Left renal cortex interstitium (tissue), 4 donors: ENCODE measurements at places on chromosomes 12 and 14. TPM values are rescaled to one million over a fixed set of nuclear protein-coding genes. Genes with fewer than 3 reads are reported as not detected.

Gene RTL1
- polyA plus RNA-seq, result 0.03 TPM

GRCh38 chr14:20592574-20592973 is 1.4 kb upstream of the RNASE12 start:
- no peak for DNase-seq

DNA sequence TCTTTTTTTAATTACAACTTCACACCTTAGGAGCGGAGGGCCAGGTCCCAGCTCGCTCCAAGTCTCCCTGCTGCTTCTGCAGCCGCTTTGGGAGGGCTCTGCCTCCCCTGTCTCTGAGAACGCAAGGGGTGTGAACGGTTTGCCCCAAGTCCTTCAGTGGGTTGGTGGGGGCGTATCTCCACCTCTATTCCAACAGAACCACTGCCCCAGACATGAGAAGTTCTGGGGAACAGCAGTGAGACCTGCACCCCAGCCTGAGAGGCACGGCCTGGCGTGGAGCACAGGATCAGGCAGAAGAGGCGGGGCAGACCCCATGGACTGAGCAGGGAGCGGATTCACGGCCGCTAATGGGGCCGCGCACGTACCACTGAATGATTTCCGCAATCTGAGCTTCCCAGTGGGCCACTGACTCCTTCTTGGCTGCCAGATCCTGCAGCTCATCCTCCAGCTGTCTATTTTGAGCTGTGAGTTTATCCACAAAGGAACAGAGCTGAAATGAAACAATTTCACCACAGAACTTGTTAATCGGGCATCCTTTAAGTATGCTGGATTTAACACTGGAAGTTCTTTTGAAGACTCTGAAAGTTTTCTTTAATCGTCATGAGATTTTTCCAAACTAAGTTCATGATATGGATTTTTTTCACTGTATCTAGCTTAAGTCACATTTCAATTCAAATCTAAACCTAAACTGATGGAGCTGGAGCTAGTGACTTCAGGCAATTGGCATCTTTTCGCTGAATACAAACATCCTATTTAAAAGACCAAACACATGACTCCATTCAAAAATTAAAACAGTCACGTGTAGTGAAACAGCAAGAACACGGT is 44.4 kb downstream of the AMN start:
- DNase-seq, result no peak

GRCh38 chr14:89240414-89240813 is 176.6 kb downstream of the FOXN3 start:
- no peak for DNase-seq

- no peak for DNase-seq
These were observed 13.9 kb downstream of the PNMA1 start for GRCh38 chr14:73700325-73700724.

GRCh38 chr12:84336231-84336630 is 576.4 kb downstream of the SLC6A15 start:
- no peak for DNase-seq

Gene RNFT2
- 4.7 TPM for polyA plus RNA-seq

- no peak for DNase-seq
These were observed 24.9 kb downstream of the CRACR2A start for GRCh38 chr12:3727877-3728632.

DNA sequence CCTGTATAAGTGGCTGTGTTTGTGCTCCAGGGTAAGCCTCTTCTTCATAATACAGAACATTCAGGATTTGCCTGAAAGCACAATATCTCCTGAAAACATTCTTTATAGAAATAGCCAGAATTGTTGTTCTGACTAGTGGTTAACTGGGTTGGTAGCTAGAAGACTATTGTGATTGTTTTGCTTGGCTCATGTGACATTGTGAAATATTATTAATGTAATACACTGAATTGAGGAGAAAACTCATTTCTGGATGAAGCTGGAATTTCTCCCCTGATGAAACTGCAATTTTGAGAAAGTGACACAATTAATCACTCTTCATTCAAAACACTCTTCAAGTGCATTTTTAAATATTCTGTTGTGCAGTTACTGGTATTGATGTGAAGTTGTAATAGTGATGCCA is 172.3 kb upstream of the PTPRQ start:
- no peak for DNase-seq

- DNase-seq, result no peak
These were observed 283.5 kb upstream of the RGS6 start for GRCh38 chr14:71648725-71649124.

Gene BDKRB1
- polyA plus RNA-seq, result 0.82 TPM

DNA sequence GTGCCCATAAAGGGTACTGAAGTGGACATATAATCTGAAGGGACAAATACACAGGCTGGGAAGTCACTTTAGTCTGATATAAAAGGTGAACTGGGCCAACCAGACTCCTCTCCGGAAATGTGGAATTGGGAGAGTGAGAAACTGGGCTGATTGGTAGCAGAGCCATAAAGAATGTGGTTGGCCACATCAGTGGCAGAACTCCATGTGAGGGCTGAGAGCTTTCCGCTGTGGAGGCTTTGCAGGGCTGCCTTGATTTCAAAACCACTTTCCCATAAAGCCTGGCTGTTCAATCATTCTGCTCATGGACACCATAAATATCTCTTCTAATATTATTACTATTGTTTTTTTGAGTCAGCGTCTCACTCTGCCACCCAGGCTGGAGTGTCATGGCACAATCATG is 220.3 kb downstream of the MON2 start:
- DNase-seq, result no peak

DNA sequence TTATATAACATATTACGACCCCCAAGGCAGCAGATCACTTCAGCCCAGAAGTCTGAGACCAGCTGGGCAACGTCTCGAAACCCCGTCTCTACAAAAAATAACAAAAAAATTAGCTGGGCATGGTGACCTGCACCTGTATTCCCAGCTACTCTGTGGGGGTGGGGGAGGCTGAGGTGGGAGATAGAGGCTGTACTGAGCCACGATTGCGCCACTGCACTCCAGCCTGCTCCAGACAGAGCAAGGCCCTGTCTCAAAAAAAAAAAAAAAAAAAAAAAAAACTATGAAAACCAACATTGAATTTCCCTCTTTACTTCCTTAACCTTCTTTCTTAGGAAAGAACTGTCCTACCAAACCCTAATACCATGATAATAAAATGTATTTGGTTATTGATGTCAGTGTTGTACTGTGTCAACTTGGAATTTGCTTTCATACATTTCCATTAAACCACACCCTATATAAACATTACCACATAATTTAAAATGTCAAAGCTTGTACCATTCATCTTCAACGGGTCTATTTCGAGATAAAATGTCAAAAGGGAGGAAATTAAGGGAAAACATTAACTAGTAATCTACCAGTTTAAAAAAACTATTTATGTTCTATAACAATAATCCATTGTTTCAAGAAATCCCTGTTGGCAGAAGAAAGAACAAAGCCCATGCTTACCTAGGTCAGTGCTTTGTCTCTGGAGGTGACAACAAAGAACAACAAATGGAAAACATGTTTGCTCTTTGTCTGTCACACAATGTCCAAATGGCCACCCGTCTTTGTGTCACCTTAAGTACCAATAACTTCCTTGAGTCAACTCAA is 17.4 kb downstream of the GALNT4 start:
- DNase-seq, result no peak

GRCh38 chr14:89259951-89260609 is 157.0 kb downstream of the FOXN3 start:
- no peak for DNase-seq
